ENCODE measurements at places on chromosomes 12 and 14.

- DNase-seq, result no peak
Observed at GRCh38 chr12:102487226-102487625, 6.9 kb upstream of the IGF1 start.

DNA sequence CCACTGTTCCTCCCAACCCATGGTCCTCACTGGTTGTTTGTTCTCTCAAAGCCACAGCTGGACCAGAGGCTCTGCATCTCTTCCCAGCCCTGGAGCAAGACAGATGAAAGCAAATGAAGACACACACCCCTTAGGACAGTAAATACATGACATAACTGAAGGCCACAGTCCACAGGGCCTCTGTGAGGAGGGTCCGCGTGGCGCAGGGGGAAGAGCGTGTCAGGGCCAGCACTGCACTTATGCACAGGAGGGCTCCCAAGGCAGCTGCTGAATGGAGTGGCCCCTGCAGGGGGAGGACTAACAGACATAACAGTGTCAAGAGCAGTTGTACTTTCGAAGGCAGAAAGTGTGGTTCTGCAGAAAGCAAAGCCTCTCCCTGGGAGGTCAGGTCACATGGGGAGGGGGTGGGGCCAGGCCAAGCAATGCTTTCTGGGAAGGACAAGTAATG lies 79.9 kb downstream of the CHGA start:
- DNase-seq, result no peak

DNA sequence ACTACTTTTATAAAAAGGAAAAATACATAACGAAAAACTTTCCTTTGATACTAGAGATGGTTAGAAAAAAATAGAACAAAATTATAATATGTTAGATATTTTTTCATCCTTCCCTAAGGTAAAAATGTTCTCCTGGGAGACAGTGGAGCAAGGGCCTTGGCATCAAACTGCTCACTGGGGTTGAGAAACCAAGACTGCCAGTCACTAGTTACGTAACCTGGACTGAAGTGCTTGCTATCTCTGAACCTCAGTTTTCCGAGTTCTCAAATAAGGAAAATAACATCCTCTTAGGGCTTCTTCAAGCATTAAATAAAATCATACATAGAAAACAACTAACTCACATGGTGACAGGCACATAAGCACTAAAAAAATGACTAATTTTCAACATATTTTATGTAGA lies 48.2 kb upstream of the FRMD6 start:
- no peak for DNase-seq

DNA sequence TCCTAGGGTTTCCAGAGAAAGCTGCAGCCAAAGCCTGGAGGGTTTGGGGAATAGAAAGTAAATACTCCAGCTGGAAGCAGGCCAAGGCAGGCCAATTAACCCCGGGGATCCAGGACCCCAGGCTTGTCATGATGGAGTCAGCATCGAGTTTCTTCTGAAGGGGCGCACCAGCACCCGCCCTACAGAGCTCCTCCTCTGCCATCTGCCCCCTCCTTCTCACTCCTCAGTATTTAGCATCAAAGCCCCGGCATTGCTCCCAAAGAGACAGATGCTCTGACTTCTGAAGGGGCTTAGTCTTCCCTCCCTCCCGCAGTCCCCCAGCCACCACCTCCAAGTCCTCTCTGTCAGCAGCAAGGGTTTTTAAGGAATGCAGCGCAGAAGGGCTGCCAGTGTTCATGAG lies 285.1 kb upstream of the NOS1 start:
- no peak for DNase-seq

GRCh38 chr14:93030761-93031160 lies 85.0 kb downstream of the ITPK1 start:
- DNase-seq, result no peak

GRCh38 chr14:36214476-36215216 lies 38.1 kb upstream of the PTCSC3 start:
- no peak for DNase-seq

GRCh38 chr12:52798671-52799504 lies 3.0 kb upstream of the KRT3 start:
- DNase-seq, result no peak

- DNase-seq, result no peak
Observed at GRCh38 chr14:77342726-77343397, 22.0 kb downstream of the GSTZ1 start.

GRCh38 chr14:96082420-96083300 lies 43.5 kb downstream of the C14orf132 start:
- DNase-seq, result no peak

- DNase-seq, result peak; percentile 57
Observed at GRCh38 chr14:96176811-96177211, 27.8 kb upstream of the BDKRB2 start.

- DNase-seq, result no peak
Observed at GRCh38 chr12:131087302-131087818, 133.7 kb downstream of the ADGRD1 start.

DNA sequence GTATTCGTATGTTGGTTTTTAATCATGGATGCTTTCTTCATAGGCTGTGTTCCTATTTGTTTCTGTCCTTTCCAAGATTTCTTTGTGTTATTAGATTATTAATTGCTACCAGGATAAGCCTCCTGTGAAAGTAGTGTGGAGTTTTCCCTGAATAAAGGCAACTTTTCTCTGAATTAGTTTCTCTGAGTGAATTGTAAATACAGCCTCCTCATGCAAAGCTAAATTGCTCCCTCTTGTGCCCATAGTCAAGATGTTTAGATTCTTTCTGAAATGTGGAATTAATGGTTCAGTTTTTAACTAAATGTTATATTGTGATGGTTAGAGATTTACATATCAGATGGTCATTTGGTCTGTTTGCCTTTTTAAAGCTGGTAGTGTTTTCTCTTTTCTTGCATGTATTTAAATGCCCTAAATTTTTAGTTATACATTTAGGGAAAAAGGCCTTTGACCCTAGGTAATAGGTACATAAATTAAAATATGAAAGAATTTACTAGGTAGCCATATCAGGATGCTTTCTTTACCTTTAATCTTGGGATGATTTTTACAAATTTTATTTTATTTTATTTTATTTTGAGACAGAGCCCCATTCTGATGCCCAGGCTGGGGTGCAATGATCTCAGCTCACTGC lies 8.9 kb downstream of the APAF1 start:
- DNase-seq, result peak; percentile 38

DNA sequence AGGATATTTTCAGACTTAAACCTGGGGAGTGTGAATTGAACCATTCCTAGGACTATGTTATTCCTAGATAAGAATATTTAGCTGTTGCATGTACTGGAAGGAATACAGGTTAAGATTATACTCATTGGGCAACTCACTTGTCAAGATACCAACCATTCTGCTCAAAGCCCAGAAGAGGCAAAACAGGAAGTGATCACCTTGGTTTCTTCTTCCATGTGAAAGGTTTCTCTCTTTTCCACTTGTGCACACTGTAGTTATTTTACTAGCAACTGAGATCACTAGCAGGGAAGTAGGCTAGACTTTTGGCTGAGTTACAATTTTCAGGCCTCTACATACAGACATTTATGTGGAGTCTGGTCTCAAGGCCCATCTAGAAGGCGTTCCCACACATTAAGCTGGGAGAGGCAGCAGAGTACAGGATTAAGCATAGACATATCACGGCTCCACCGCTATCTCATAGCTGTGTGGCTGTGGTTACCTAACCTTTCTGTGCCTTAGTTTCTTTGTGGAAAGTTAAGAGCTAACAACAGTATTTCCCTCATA lies 83.9 kb upstream of the FERMT2 start:
- DNase-seq, result no peak

- no peak for DNase-seq
Observed at GRCh38 chr12:108547686-108548085, 13.3 kb downstream of the SART3 start.

DNA sequence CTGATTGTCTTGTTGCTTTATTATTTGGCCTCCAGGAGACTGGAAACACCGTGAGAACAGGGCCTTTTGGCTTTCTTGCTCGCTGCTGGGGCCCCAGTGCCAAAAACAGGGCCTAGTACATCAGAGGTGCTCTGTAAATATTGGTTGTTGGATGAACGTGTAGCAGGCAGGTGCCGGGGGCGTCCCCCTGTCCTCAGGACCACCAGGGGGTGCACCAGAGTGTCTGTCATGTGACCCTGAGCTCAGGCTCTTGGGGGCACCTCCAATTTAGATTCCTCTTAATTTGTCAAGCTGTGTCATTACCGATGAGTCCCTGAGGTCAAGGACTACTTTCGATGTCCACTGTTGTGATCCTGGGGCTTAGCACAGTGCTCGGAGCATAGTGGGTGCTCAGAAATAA lies 87.1 kb downstream of the ACACB start:
- no peak for DNase-seq

DNA sequence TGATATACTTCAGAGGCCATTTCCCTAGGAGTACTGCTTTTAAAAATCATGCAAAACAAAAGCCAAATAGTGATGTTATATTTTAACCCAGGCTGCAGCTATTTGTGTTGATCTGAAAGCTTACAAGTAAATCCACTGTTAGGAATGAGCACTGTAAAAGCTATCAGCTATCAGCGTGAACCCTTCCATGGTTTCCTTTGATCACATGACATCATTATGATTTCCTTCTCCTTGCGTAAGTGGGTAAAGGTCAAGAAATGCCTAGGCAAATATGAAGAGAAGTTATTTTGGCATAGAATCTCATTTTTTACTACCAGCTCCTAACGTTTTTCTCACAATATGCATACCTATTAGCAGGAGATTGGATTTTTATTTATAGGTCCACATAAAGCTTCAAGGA lies 48.6 kb upstream of the CATSPERB start:
- no peak for DNase-seq

- no peak for DNase-seq
Observed at GRCh38 chr14:89747126-89747525, 207.4 kb downstream of the EFCAB11 start.

DNA sequence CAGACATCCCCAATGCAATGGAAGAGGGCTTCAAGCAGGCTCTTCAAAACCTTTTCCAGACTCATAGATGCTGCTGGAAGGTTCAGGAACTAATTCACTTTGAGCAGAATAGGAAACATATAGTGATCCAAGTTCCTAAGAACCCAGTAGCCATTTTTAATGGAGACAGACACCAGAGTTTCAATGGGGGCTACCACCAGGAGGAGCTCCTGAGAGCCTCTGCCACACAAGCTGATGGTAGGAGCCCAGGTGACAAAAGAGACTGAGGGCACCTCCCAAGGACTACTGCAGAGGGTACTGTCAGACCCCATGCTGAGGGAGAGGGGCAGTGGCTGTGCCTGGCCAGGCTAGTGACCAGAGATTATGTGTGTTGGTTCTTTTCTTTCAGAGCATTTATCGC lies 45.9 kb downstream of the IFNG start:
- DNase-seq, result no peak

DNA sequence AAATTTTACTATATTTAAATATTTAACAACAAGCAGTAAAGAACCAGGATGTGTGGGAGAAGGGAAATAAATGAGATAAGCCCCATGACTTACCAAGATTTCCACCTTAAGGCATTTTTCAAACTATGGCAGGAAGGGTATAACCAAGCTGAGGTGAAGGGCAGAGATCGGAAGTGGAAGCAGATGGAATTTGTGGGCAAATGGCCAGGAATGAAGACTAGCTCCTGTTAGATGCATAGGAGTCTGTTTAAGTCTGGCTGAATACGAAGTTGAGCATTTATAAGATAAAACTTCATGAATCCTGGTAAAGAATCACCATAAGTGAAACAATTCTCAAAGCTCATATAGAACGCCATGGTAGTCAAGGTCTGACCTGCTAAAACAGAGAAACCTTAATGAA lies 163.5 kb downstream of the DIO2 start:
- peak; percentile 5 for DNase-seq

GRCh38 chr12:110821917-110822316 lies 24.9 kb upstream of the CCDC63 start:
- no peak for DNase-seq

- DNase-seq, result no peak
Observed at GRCh38 chr12:10957741-10958140, 18.7 kb upstream of the TAS2R14 start.

GRCh38 chr14:100108042-100108825 lies 43.0 kb downstream of the EVL start:
- peak; percentile 64 for DNase-seq

DNA sequence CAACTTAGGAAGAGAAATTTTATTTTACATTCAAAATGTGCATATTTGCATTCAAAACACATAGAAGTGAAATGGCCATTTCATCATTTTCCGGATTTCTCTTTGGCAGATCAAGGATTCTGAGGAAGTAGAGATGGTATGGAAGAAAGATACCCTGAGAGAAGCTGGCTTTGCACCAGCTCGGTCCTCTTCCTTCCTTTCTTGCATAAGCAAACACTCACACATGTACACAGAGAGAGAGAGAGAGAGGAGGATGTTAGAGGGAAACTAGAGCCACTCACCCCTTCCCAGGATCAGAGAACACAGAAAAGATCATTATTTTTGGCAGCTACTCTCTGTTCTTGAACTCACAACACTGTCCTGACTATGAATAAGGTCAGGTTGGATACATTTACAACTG lies 15.6 kb upstream of the PLEKHD1 start:
- DNase-seq, result no peak

GRCh38 chr12:131795690-131796410 lies 32.3 kb upstream of the MMP17 start:
- no peak for DNase-seq
